ENCODE measurements at places on chromosomes 6 and 20.

DNA sequence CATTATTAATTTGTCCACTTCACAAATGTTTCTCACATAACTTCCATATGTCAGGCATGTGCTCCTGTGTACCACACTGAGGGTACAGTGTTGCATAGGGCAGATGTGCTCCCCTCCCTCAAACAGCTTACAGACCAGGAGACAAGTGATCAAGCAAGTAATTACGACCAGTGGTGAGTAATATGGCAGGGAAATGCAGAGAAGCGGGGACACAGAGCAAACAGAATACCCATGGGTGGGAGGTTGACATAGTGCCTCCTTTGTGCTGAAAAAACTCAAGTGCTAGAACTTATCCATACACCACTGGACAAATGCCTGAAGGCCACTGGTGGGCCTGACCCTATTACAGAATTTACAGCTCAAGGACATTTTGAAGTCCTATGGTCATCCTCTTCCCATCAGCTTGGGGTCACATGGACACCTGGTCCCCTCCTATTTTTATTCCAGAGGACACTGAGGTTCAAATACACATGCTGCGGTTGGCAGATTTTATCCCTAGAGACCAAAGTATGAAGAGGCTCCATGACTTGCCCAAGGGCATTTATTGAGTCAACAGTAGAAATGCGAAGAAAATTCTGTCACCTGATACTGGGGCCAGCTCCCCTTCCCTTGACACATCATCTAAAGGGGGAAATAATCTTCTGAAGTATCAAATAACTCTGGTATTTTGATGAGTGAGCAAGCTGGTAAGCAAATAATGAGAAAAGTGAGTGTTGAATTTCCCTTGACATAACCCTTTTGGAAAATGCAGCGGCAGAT lies 116.6 kb downstream of the QRSL1 start:
- DNase-seq = no peak

DNA sequence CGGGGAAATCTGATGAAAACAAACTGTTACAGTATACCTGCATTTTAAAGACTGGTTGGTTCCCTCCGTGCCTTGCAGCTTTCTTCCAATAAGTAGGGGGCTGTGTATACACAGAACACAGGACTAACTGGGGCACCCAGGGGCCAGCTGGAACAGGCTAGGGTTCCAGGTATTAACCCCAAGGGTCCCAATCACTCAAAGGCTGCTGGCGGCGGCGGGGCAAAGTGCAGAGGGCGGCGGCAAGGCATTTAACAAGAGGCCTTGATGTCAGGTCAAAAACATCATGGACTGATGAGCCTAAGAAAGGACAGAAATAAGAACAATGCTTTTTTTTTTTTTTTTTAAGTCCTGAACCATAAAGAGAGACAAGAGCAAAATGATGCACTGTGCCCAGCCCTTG lies 2.5 kb downstream of the PMEPA1 start:
- no peak for DNase-seq

DNA sequence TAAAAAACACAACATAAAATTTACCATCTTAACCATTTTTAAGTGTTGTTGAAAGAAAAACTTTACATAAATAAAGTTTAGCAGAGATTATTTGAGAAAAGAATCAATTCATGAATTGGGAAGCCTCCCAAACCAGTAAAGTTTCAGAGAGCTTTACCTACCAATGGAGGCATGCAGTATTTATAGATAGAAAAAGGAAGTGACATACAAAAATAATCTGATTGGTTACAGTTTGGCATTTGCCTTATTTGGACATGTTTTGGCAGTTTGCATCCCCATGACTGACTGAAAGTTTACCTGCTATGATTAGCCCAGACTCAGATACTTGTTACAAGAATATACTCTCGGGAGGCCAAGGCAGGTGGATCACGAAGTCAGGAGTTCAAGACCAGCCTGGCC lies 3.7 kb upstream of the CMTR1 start:
- no peak for DNase-seq

DNA sequence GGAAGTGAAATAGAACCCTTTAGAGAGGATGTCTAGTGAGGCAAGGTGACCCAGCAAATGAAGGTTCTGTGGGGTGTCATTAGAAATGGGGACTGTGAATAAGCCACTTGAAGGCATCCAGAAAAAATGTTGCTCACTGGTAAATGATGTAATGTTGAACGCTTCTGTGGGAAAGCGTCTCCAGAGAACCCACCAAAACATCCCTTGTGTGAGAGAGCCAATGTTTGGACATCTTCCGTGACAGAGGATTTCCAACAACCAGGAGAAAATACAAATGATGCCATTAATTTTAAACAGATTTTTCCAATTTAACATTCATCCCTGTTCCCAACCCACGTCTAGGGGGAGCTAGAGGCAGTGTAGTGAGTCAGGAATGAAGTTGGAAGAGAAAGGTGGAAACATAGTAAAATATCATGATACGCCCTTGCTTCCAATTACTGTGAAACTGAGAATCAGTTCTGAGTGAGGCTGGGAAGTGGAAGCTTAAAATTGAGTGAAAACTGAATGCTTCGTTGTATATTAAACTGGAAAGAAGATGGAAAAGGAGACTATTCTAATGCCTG lies 584.2 kb downstream of the CD109 start:
- DNase-seq = no peak

GRCh38 chr20:46710153-46710913 lies 884 bp downstream of the SLC2A10 start:
- DNase-seq = no peak

GRCh38 chr20:21229163-21229562 lies 74.0 kb upstream of the XRN2 start:
- no peak for DNase-seq

DNA sequence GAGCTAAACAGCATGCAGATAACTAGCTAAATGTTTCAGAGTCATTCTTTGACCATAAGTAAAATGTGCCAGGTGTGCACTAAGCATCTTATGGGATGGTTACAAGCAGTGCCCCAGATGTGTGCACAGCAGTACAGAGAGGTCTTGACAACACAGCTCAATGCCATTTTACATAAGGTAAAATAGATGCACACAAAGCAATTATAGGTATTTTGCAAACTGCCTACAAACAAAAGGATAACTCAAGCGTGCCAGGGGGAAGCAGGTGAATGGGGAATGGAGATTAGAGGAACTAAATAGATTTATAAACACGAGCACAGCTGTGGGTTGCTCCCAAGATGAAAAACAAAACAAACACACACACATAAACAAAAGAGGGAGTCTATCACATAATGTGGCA lies 64.8 kb downstream of the SLC2A10 start:
- DNase-seq = no peak

DNA sequence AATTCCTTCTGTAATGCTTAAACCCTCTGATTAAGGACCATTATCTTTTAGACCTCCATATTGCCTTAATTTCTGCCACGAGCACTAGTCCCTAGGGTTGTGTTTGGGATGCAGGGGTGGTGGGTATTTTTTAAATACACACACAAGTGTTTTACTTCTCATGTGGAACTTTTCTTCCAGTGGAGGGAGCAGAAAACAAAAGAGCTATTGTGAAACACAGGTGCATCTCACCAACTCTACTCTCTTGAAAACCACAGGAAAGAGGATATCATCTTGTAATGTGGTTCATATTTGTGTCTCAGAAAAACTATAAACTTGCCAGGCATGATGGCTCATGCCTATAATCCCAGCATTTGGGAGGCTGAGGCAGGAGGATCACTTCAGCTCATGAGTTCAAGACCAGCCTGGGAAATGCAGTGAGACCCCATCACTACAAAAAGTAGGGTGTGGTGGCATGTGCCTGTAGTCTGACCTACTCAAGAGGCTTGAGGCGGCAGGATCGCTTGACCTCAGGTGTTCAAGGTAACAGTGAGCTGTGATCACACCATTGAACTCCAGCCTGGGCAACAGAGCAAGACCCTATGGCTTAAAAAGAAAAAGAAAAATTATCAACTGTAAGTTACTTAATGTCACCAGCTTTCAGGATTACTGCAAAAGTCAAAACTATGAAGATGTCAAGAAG lies 37.3 kb downstream of the MRS2 start:
- no peak for DNase-seq

GRCh38 chr6:96997788-96998187 lies 73.3 kb downstream of the KLHL32 start:
- DNase-seq = no peak

DNA sequence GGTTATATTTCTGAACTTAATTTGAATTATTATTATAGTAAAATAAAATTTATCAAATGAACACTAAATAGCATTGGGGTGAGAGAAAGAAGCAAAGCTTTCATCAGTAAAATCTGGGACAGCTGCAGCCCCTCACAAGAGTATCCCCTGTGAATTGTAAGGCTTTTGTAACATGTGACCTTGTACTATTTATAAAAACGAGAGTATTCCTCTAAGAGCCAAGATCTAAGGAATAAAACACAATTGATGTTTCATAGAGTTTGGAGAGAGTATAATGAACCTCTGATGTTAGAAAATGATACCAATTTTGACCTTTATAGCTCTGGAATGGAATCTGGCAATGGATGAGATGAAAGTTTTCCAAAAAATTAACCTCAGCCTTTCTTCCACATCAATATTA lies 617.2 kb upstream of the ID4 start:
- no peak for DNase-seq

- DNase-seq = no peak
Observed at GRCh38 chr6:31171931-31172905, 1.7 kb upstream of the POU5F1 start.

DNA sequence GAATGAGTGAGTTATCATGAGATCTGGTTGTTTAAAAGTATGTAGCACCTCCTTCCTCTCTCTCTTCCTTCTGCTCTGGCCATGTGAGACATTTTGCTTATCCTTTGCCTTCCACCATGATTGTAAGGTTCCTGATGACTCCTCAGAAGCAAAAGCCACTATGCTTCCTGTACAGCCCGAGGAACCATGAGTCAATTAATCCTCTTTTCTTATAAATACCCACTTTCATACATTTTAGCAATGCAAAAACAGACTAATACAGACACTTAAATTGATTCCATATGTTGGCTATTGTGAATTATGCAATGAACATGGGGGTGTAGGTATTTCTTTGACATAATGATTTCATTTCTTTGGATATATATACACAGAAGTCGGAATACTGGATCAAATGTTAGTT lies 792.8 kb upstream of the EYS start:
- DNase-seq = no peak

- no peak for DNase-seq
Observed at GRCh38 chr6:70985156-70985555, 28.3 kb upstream of the B3GAT2 start.

- DNase-seq = no peak
Observed at GRCh38 chr6:151068761-151069312, 170.9 kb upstream of the AKAP12 start.

DNA sequence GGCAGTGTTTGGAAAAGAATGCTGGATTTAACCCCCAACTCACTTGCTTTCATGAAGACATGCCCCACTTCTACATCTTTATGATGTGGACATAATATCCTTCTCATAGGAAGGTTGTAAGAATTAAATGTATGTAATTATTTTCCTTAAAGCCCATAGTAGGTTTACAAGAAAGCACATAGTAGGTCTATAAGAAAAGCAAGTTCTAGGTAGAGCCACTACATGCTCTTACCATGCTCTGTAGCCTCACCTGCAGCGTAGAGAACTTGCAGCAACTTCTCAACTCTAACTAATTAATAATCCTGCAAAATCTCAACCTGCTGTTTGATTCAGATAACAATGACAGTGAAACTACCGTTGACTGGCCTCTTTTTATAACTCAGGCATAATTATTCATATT lies 288.4 kb downstream of the TSHZ2 start:
- DNase-seq = no peak

All from omental fat pad (tissue), 4 donors.